ENCODE measurements at places on chromosomes 1 and 21. TPM values are rescaled to one million over a fixed set of nuclear protein-coding genes. Genes with fewer than 3 reads are reported as not detected.

Gene DIO1
- not detected for total RNA-seq

Gene TMEM79
- total RNA-seq: 4.0 TPM

Gene MROH9
- total RNA-seq: not detected

Gene ECM1
- total RNA-seq: 1.0 TPM

Gene CAMK2N1
- 0.23 TPM for total RNA-seq

Gene SMIM1
- 0.53 TPM for total RNA-seq

Gene SVBP
- 16.4 TPM for total RNA-seq

Gene PATJ
- total RNA-seq: 11.4 TPM

Gene LRIF1
- total RNA-seq: 13.4 TPM

Gene CFAP107
- total RNA-seq: not detected

DNA sequence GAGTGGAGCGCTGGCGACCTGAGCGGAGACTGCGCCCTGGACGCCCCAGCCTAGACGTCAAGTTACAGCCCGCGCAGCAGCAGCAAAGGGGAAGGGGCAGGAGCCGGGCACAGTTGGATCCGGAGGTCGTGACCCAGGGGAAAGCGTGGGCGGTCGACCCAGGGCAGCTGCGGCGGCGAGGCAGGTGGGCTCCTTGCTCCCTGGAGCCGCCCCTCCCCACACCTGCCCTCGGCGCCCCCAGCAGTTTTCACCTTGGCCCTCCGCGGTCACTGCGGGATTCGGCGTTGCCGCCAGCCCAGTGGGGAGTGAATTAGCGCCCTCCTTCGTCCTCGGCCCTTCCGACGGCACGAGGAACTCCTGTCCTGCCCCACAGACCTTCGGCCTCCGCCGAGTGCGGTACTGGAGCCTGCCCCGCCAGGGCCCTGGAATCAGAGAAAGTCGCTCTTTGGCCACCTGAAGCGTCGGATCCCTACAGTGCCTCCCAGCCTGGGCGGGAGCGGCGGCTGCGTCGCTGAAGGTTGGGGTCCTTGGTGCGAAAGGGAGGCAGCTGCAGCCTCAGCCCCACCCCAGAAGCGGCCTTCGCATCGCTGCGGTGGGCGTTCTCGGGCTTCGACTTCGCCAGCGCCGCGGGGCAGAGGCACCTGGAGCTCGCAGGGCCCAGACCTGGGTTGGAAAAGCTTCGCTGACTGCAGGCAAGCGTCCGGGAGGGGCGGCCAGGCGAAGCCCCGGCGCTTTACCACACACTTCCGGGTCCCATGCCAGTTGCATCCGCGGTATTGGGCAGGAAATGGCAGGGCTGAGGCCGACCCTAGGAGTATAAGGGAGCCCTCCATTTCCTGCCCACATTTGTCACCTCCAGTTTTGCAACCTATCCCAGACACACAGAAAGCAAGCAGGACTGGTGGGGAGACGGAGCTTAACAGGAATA lies 4.2 kb downstream of the TFAP2E start:
- DNase-seq: peak; percentile 40
- H3K27me3 ChIP-seq: peaks cover 2% of the 10 kb centered on the region
- peak overlapping the region; percentile 57 for H3K4me3 ChIP-seq
- H3K27ac ChIP-seq: peak overlapping the region; percentile 13
- peaks cover 25% of the 10 kb centered on the region for H3K4me1 ChIP-seq
- no peaks in the 10 kb centered on the region for H3K36me3 ChIP-seq

GRCh38 chr1:62234688-62235087 lies 40.0 kb downstream of the L1TD1 start:
- no peak for DNase-seq
- no peak overlapping the region for H3K27ac ChIP-seq
- no peaks in the 10 kb centered on the region for H3K36me3 ChIP-seq
- H3K4me1 ChIP-seq: no peaks in the 10 kb centered on the region

GRCh38 chr1:157311730-157312081 lies 173.5 kb upstream of the ETV3 start:
- H3K27ac ChIP-seq: no peak overlapping the region
- H3K4me3 ChIP-seq: no peak overlapping the region
- H3K27me3 ChIP-seq: no peaks in the 10 kb centered on the region
- DNase-seq: no peak

GRCh38 chr1:157523774-157524493 lies 28.4 kb downstream of the FCRL5 start:
- peak overlapping the region; percentile 63 for H3K27ac ChIP-seq
- H3K27me3 ChIP-seq: no peaks in the 10 kb centered on the region
- H3K4me1 ChIP-seq: peaks cover 17% of the 10 kb centered on the region
- no peak overlapping the region for H3K4me3 ChIP-seq
- H3K36me3 ChIP-seq: no peaks in the 10 kb centered on the region
- DNase-seq: peak; percentile 40

DNA sequence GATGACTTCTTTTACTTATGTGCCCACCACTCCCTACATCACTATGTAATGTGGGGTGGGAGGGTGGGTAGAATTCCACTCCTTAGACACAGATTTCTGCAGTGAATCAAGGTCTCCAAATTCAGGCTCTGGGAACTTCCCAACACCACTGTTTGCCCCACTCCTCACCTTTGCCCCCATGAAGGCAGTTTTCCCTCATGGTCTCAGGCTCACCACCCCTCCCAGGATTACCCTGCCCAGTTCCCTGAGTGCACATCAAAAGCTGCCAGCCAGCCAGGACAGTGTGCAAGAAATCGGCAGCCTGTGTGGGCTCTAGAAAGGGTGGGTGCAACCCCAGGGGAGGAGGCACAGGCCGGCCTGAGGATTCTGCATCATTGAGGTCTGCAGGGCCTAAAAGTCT lies 14.8 kb downstream of the NENF start:
- no peak overlapping the region for H3K27ac ChIP-seq
- no peaks in the 10 kb centered on the region for H3K4me1 ChIP-seq
- no peaks in the 10 kb centered on the region for H3K27me3 ChIP-seq
- no peak for DNase-seq

DNA sequence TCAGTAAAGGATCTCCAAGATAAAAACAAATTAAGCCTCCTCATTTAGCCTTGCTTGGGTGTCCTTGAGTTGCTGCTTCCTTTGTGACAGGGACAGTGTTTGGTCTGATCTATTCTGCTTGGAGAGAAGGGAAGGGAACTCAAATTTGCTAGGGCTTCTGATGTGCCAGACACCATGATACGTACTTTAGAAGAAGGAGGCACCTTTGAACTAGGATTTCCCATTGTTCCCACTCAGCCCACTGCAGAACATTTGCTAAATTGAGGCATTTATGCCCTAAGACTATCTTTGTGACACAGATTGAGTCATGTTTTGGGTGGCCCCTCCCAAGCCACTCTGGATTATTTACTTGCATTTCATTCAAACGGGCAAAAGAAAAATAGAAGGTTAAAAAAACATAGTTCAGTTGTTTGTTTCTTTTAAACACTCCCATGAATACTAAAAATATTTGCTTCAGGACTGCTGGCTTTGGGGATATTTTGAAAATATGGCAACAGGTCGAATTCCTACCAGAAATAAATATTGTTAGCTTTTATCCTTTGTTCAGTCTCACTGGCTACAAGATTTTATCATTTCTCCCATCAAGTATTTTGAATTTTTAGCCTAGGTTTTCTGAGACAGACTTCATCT lies 81.9 kb upstream of the WLS start:
- no peak for DNase-seq
- no peaks in the 10 kb centered on the region for H3K36me3 ChIP-seq
- no peaks in the 10 kb centered on the region for H3K27me3 ChIP-seq
- H3K4me3 ChIP-seq: no peak overlapping the region
- H3K27ac ChIP-seq: no peak overlapping the region
- no peaks in the 10 kb centered on the region for H3K4me1 ChIP-seq

- H3K27me3 ChIP-seq: no peaks in the 10 kb centered on the region
- no peak for DNase-seq
- no peak overlapping the region for H3K27ac ChIP-seq
- no peaks in the 10 kb centered on the region for H3K4me1 ChIP-seq
- no peak overlapping the region for H3K4me3 ChIP-seq
These were observed 90.8 kb downstream of the LHX9 start for GRCh38 chr1:198007687-198008607.

DNA sequence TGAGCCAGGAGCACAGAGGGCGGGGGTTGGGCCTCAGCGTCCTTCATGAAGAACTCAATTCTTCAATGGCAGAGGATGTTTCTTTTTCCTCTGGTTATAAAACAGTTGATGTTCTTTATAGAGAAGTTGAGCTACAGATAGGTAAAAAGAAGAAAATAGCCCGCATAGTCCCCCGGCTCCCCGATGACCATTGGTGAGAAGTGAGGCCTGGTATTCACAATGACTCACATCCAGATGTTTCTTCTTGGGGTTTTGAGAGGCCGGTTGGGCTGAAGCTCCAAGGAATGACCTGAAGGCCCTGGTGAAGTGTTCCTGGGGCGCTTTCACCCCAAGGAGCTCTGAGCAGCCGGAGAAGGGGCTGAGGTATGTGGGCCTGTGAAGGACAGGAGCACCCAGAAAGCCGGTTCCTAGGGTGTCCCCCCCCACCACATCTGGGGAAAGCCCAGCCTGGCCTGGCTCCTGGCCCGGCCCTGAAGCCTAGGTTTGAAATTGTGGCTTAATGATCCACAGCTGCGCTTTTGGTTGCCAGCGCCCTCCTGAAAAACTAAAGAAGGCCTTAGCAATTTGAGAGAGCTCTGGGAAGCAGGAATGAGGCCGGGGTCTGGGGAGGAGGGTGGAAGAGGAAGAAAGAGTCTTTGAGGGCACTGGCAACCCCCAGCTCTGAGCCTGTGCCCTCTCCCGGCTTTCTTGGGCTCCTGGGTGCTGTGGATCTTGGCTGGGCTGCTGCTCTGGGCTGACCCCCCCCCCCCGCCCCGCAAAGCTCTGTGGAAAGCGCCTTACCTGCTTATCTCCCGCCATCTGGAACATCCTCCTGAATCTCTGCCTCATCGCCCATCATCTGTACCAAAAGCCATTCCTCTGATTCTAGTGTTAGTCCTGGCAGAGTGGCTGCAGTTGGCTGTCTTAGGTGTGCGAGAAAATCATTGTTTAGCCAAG lies 444.7 kb downstream of the CAMTA1 start:
- H3K36me3 ChIP-seq: no peaks in the 10 kb centered on the region
- no peaks in the 10 kb centered on the region for H3K27me3 ChIP-seq
- no peak overlapping the region for H3K27ac ChIP-seq
- no peak overlapping the region for H3K4me3 ChIP-seq
- H3K4me1 ChIP-seq: no peaks in the 10 kb centered on the region

DNA sequence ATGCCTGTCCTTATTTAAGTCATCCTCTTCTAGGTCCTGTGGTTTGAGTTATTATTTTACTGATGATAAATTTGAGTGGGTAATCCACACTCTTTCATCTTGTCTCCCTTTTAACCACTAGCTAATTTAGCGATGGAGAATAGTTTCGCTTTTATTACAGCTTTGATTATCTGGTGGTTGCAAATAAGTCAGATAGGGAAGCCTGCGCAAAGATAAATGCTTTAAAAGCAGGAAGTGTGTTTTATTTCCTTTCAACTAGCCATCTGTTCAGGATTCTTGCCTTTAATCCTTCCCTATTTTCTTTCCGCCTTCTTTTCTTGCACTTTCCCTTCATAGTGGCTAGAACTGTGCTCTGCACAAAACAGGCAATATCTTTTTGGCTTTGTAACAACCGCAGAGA lies 129.0 kb downstream of the TGFB2 start:
- no peak overlapping the region for H3K27ac ChIP-seq
- no peak for DNase-seq
- no peaks in the 10 kb centered on the region for H3K36me3 ChIP-seq
- no peaks in the 10 kb centered on the region for H3K4me1 ChIP-seq
- H3K27me3 ChIP-seq: no peaks in the 10 kb centered on the region
- no peak overlapping the region for H3K4me3 ChIP-seq

- H3K27me3 ChIP-seq: peaks cover 2% of the 10 kb centered on the region
- no peak for DNase-seq
- H3K27ac ChIP-seq: no peak overlapping the region
These were observed 5.4 kb upstream of the TDRD5 start for GRCh38 chr1:179586107-179586823.

GRCh38 chr1:30305061-30305460 lies 418.3 kb downstream of the MATN1 start:
- H3K4me3 ChIP-seq: no peak overlapping the region
- no peak overlapping the region for H3K27ac ChIP-seq
- DNase-seq: no peak
- H3K36me3 ChIP-seq: no peaks in the 10 kb centered on the region
- no peaks in the 10 kb centered on the region for H3K27me3 ChIP-seq

DNA sequence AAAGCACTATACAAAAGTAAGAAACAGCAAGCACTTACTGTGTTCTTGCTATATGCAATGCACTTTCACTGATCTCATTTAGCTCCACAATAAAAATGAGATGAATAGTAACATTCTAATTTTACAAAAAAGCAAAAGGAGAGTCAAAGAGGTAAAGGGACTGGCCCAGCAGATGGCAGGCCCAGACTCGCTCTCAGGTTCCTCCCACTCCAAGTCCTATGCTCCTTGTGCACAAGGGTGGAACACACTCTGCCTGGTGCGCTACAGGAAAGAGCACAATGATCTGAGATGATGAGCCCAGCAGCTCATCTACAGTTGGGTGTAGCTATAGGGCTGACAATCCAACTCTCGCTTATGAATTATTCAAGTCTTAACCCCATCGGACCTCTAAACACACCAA lies 94.1 kb upstream of the LYST start:
- no peak for DNase-seq
- H3K27me3 ChIP-seq: no peaks in the 10 kb centered on the region
- no peaks in the 10 kb centered on the region for H3K36me3 ChIP-seq
- no peak overlapping the region for H3K27ac ChIP-seq

DNA sequence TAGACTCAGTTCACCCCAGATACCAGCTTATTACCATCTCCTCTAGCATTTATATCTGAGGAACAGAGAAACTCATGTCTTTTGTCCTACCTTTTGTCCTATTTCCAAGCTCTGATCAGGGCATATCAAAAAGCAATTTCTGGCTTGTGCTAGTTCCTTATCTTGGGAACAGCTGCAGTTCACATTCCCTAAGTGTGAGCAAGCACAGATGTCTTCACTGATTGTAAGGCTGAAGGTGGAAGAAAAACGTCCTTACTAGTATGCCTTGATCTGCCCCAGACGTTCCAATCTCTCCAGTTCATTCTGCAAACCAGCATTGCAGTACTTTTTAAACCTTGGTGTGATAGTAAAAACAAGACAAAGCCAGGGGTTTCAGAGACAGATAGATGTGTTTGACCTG lies 139.8 kb downstream of the NCAM2 start:
- no peaks in the 10 kb centered on the region for H3K36me3 ChIP-seq
- no peak for DNase-seq
- no peak overlapping the region for H3K4me3 ChIP-seq
- H3K27ac ChIP-seq: no peak overlapping the region

DNA sequence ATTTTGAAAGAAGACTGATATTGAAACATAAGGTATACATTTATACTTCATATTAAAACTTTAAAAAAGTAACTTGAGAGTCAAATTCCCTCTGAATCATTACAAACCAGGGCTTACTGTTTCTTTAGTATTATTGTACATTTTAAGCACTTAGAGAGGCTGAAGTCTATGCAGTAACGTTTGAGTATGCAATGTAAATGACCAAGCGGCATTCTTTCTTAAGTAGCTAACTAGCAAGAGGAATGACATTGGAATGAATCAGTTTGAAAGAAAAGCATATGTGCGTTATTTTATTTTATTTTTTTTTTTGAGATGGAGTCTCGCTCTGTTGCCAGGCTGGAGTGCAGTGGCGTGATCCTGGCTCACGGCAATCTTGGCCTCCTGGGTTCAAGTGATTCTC lies 24.3 kb downstream of the WNT2B start:
- H3K4me1 ChIP-seq: no peaks in the 10 kb centered on the region
- H3K4me3 ChIP-seq: no peak overlapping the region
- no peak overlapping the region for H3K27ac ChIP-seq
- H3K27me3 ChIP-seq: no peaks in the 10 kb centered on the region
- no peak for DNase-seq
